ENCODE measurements at places on chromosomes 2 and 18.

- no peak for DNase-seq
Observed at GRCh38 chr2:233329489-233330135, 22.0 kb downstream of the SAG start.

DNA sequence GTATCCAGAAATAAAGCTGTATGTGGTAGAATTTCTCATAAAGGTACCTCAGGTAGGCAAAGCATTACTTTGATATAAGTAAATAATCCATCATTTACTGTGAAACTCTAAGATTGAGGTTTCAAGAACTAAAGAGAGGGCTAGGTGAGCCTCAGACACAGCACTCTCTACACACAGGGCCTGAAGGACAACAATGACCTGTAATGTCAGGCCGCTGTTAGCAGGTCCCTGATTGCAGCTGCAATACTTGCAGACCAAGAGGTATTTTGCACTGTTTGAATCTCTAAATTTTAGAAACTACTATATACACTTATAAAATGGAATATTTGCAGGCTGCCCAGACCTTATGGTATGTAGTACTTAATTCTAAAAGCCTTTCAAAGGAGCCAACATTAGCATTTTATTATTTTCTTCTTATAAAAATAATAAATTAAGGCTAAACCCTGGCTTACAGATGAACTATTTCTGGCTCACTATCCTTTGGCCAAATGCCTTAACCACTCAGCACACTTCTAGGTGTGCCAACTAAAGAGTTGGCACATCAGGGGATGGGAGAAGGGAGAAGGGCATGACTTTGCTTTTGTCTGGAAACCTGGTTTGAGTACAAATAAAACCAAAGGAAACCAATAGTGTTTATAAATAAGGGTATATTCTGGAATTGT lies 66.7 kb upstream of the SLC39A10 start:
- no peak for DNase-seq

DNA sequence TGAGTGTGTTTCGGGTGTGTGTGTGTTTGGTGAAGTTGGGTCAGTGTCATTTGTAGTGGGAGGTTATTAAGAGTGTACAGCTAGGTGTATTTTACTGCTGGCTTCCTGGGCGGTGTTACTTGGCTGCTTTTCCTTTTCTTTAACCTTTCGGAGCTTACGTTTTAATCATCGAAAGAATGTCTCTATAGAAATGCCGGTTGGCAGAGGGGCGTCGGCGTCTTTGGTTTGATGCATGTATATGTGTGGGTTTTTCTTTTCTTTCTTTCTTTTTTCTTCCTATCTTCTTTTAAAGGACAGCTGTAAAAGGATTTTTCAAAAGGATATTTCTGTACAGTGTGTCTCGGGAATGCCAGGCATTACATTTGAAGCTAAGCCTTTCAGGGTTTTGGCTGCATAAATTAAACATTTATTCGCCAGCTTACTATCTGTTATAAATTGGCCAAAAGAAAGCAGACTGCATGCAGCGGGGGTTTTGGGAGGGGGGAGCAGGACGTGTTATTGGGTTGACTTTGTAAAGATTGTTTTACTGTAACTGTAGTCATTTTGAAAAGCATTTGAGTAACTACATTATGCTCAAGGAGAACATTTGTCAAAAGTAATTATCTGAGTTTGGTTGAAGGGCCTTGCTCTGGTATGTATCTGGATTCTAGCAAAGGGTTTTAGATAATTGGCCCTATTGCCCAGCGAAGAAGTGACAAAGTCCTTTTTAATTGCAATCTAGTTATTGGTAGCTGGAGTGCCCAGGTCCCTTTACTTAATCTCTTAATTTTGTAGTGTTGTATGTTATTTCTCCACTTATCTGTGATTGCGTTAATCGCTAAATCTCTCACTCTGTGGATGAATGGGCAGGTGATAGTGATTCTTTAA lies 1.6 kb downstream of the ASXL3 start:
- no peak for DNase-seq

DNA sequence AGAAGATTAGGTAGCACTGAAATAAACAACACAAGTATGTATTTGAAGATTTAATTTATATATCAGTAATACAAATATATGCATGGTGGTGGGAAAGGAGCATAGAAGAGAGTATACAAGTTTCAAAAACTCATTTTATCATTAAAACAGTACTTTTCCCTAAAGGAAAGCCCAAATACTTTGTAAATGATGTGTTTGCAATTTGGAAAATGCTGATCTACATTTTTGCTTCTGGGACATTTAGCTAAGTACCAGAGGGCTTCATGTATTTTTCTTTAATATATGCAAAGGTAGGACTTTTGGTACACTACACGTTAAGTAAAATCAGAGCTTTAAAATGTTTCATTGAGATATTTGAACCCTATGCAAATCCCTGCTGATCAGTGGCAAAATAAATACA lies 1624.2 kb downstream of the SUCLG1 start:
- no peak for DNase-seq

DNA sequence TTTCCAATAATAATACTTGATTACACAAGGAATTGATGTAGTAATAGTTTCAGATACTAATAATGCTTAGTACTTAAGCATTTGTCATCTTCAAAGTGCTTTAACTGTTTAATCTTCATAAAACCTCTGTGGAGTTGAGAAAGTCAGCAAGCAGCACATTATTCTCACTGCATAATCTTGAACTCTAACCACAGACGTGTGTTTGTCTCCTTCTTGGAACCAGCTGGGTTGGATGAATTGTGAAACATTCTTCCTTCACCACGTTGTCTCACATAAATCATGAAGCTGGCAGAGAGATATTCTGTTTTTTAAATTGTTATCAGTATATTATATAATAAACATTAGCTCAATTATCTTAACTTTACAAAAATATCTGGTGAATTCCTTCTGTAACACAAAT lies 55.1 kb upstream of the LDAH start:
- no peak for DNase-seq

- DNase-seq = no peak
Observed at GRCh38 chr2:148582679-148583511, 61.7 kb upstream of the EPC2 start.

- DNase-seq = no peak
Observed at GRCh38 chr2:8234253-8234652, 447.6 kb upstream of the ID2 start.

- DNase-seq = no peak
Observed at GRCh38 chr2:133266041-133266925, 302.0 kb downstream of the NCKAP5 start.

- no peak for DNase-seq
Observed at GRCh38 chr2:237798236-237799059, at the start of gene RBM44. Gene RBM44, plus strand, starts transcription at chr2:237798779. Its CDS starts 14,831 bp downstream, at chr2:237813610.

- no peak for DNase-seq
Observed at GRCh38 chr2:105546628-105546974, 147.8 kb upstream of the FHL2 start.

GRCh38 chr2:164285576-164285975 lies 335.7 kb downstream of the GRB14 start:
- DNase-seq = no peak

GRCh38 chr2:170695521-170696410 lies 19.4 kb upstream of the SP5 start:
- no peak for DNase-seq

DNA sequence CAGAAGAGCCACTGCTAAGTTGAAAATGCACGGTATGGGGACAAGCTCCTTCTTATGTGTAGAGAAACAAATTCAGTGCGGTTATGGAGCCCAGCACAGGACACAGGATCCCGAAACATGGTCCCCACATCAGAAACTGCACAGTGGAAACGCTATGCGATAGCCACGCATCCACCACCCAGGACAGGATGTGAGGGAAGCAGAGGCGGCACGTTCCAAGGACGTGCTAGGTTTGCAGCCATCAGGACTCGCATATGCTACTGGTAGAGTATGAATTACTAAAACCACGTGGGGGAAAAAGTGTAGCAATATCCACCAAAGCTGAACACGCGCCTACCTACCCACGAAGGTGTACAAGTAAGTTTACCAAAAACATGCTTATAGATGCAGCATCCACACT lies 34.7 kb upstream of the SNTG2 start:
- DNase-seq = no peak

DNA sequence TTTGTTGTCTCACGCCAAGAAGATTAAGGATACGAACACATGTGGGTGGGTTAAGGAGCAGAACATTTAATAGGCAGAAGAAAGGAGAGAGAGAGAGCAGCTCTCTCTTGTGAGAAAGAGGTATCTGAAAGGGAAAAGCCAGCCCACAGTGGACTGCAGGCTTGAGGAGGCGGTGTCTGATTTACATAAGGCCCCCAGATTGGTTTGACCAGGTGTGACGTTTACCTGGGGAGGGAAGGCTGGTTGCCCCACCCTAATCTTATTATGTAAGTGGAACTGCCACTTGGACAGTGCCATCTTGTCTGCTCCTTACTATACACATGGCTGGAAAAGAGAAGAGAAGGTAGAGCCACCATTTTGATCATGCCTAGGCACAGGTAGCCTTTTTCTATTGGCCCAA lies 189.2 kb downstream of the NCK2 start:
- no peak for DNase-seq

All from activated naive CD4-positive, alpha-beta T cell treated with anti-CD3 and anti-CD28 coated beads, Interleukin-2, amount 50 U/mL, for 16 hours (primary cell).